DMS53 (cell line): ENCODE measurements at places on chromosomes 1 and 21.

DNA sequence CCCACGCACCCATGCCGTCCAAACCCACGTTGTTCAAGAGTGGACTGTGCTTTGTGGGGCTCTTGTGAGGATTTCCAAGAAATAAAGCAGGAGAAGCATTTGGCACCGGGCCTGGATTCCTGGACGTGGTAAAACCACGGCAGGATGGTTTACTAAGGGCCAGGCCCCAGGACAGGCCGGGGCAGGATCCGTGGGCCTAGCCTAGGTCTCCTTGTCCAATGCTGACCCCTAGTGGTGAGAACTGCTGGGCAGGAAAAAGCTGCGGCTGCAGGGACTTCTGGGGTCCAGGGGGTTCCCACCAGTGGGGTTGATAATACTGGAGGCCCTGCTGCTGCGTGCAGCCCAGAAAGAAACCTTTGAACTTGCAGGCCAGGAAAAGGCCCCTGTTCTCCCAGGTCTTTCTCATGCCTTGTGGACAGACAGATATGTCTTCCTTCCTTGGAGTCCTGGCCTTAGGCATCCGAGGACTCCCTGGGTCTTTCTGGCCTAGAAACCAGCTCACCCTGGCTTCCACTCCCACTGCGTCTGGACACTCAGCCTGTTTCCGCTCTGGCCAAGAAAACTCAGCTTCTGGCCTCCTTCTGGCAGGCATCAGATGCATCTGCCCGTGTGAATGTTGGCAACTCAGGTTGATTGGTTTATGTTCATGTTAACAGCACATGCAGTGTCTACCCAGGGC, 106.9 kb upstream of the TMEM51 start:
- DNase-seq = peak; percentile 74

DNA sequence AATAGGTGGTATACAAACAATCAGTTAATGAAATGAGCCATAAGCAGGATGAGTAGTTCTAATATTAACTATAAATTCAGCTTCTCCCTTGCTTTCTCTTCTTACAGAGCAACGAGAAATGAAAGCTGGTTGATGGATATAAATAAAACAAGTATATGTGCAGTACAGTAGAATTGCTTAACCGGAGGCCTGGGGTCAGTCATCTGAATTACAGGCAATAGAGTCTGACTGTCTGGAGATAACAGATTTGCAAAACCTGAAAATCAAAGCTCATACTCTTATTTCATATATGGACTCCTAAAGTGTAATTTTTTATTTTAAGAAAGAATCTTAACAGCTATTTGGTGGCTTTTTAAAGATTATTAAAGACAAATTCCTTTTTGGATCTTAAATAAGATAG, 43.1 kb upstream of the SGIP1 start:
- no peak for DNase-seq

DNA sequence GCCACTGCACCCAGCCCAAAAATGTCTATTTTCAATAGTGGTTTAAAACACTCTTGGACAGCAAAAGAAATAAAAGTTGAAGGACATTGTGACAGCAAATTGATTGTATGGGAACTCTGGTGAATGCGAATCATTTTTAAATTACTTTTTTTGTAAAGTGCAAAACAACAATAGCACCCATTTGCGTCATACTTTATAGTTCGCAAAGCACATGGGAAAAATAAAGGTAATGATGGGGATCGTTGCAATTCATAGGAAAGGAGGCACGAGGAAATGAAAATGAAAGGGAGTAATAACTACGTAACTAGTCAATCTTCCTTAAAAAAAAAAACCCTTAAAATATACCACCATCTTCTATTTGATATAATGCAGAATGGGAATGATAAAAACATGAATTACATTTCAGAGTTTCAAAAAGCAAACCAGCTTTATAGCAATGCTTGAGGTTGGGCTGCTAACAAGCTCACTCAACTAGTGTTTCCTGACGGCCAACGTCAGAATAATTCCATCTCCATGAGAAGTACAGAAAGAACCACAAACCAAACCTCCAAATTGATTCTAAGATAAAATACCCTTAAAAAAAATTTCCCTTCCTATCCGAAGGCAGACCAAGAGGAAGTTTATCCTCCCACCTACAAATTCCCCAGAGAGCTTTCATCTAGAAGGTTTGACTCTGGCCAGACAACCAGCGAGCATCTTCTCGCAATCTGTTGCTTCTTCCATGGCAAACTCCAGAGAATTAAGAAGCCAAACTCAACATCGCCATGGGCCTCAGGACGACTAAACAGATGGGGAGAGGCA, at the start of gene EDARADD:
Gene EDARADD, plus strand, starts transcription at position 606 of the 801 bp plus-strand sequence. Its CDS starts 159 bp downstream, at position 765.
- DNase-seq = no peak

DNA sequence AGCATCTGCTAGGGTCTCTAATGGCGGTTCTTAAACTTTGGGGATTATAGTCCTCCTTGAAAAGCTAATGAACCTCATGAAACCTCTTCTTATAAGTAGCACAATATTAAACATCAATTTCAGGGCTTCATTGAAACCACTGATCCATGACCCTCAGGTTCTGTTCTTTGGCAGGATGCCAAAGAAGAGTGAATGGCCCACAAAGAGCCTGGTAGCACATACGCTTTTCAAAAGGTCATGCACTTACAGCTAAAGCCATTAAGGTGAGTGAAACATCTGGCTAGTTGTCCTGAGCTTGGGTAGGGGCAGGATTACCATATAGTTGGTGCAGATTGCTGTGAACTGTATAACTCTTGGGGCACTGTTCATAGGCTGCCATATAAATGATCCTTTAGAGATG, 42.3 kb downstream of the MDM4 start:
- peak; percentile 29 for DNase-seq

GRCh38 chr1:26096471-26096870, 15.2 kb upstream of the PDIK1L start:
- no peak for DNase-seq

GRCh38 chr1:2975466-2976179, 45.6 kb upstream of the ACTRT2 start:
- DNase-seq = no peak

DNA sequence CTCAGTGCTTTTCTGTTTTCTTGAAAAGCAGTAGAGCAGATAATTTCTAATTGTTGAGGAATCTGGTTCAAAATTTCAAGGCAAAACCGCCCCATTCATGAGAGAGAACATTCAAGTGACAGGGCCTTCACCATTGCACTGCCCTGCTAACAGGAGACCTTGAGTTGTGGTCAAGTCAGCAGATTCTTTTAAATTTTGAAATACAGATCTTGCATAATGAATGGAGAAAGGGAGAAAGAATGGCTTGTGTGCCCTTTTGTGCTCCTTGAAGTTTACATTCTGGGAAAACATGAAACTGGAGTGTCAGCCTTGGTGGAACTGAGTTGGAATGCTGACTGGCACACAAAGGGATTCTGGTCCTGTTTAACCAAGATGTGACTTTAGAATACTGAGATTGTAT, 164.5 kb upstream of the UBE2U start:
- DNase-seq = no peak

DNA sequence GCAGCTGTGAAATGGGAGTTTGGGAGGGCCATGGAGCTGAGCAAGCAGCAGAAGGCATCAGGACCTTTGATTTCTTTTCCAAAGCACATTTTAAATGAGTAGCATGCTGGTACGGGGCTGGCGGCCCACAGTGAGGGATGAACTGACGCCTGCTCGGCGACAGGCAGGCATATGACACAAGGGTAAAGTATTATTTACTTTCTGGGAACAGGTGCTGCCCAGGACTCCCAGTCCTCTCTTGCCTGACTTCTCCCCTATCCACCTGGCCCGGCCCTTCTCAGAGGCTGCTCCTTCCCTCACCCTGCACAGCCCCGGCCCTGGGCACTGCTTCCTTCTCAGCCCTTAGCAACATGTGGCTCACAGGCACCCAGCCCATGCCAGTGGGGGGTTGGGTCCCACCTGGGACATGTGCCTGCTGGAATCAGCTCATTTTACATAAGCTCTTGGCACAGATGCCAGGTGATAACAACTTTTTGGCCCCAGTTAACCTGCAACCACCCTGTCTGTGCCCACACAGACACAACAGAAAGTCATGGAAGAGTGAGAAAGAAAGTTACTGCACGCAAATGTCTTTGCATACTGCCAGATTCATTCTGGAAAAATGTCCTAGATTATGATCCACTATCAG, 112.3 kb upstream of the GADD45A start:
- peak; percentile 96 for DNase-seq

DNA sequence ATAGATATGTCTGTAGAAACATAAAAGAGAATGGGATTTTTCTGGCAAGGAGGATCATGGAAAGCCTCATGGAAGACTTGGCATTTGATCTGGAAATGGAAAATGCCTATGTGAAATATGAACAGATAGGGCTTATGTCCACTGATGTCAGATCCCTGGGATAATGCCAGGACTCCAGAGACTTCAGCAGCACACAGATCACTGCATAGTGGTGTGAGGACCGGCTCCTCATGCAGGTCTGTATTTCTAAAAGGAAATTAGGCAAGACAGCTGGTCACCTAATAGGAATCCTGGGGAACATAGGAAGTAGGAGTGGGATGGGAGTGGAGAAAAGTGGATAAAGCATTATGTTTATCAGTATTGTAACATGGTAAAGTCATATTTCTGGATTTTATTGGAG, 56.8 kb upstream of the IPO9 start:
- DNase-seq = no peak

DNA sequence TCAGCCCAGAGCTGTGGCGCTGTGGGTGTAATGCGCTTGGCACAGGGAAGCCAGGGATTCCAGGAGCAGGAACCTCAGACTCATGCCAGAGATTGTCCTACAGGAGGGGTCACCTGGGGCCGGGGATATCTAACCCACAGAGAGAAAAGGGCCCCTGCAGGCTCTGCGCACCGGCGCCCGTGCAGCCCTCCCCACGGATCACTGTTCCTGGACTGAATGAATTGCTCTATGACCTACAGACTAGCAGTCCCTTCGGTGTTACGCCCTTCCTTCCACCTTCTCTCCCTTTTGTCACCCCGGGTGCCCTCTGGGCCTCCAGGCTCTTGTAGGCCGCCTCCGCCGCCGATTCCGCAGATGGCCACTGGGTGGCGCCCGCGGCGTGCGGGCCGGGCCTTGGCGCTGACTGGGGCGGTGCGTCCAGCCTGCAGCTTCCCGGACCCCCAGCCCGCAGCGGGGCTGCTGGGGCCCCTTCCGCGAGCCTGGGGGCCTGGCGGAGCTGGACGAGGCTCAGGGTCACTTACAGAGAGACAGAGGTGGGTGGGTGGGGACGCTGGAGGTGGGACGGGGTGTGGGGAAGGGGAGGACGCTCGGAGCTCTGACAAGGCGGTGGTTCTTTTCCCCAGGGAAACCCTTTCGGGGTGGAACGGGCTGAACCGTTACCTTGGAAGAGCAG, 101.3 kb downstream of the IER5 start:
- peak; percentile 80 for DNase-seq

DNA sequence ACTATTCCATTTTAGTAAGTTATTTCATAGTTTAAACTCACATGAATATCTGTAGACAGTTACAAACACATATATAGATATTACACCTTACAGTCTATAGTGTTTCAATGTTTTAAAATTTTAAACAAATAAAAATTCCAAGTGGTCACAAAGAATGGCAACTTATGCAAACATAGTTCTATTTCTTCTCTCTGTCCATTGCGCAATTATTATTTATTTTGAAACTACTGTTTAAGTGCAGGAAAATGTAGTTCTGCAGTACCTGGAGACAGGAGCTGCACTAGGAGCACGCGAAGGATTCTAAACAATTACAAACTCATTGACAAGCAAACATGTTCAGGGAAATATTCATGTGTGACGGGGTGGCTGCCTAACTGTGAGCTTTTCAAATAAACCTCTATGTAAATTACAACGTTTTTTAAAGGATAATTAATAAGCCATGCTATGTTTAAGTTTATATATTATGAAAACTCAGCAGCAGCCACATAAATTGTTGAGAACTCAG, 312.0 kb upstream of the DUSP10 start:
- no peak for DNase-seq

- peak; percentile 93 for DNase-seq
Observed at GRCh38 chr1:173420330-173420806, 56.8 kb upstream of the PRDX6 start.

DNA sequence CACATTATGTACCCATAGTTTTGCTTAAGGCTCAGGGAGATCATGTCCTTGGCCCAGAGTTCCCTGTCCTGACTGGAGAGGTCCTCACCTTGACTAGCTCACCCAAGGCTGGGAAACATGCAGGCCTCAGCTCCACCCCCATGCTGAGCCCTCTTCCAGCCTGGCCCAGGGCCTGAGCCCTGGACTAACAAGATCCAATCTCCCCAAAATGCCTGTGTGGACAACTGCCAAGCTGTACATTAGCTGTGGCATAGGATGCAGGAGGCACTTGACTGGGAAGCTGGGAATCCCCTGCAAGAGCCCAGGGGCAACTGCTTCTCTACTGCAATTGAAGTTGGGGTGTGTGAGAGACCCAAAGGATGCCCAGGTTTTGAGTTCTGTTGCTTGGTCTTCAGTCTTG, 2.1 kb downstream of the LINGO4 start:
- DNase-seq = no peak

- DNase-seq = no peak
Observed at GRCh38 chr1:185292237-185292636, 24.8 kb downstream of the IVNS1ABP start.

GRCh38 chr1:81804312-81804711, 3.6 kb downstream of the ADGRL2 start:
- peak; percentile 12 for DNase-seq

DNA sequence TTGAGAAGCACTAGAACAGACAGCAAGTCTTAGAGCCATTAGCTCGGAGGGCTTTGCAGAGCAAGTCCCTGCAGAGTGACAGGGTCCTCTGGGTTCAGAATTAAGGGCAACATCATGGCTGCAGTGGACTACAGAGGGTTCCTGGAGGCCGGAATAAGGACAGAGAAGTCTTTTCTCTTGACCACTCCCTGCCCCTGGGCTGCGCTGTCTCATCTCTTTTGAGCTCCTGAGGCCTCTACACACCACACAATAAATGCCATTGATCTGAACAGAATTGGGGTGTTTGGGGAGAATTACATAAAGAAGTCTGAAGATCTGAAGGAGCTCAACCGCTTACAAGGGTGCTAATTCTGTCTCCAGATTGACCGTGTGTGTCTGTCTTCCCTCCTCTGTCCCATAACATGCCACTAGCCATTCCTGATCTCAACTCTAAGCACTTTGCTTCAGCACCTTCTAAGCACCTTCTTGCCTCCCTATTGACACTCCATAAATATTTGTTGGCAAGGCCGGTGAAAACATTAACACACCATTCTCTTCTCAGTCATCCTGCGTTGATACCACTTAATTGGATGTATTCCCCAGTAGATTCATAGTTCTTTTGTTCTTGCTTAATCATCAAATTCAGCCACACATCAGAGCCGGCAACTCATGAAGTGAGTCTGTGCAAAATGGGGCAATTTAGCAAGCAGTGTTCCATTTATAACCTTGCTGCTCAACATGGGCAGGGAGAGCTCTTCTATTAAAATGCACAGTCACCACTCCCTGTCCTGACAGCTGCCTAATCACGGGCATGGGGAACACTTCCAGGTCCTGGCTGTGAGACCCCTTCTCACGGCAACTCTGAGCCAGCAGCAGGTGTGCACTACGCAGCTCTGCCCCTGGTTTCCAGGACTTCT, 49.7 kb downstream of the NMNAT2 start:
- no peak for DNase-seq

DNA sequence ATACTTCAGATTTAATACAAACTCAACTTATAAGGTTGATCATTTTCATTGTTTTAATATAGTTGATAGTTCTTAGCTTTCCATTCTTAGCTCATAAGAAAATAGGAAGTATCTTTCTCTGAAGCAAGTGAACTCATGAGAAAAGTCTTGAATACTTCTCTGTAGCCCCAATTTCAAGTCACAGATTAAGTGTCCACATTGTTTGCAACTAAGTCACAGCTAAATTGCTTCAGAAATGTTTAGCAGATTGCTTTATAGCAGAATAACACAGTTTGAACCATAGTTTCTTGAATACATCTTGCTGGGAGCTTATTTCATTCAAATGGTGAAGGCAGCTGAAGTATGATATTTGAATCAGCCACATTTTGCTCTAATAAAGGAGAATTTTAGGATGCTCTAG, 10.6 kb upstream of the PKN2 start:
- DNase-seq = no peak
